ENCODE measurements at places on chromosomes 2 and 18.

DNA sequence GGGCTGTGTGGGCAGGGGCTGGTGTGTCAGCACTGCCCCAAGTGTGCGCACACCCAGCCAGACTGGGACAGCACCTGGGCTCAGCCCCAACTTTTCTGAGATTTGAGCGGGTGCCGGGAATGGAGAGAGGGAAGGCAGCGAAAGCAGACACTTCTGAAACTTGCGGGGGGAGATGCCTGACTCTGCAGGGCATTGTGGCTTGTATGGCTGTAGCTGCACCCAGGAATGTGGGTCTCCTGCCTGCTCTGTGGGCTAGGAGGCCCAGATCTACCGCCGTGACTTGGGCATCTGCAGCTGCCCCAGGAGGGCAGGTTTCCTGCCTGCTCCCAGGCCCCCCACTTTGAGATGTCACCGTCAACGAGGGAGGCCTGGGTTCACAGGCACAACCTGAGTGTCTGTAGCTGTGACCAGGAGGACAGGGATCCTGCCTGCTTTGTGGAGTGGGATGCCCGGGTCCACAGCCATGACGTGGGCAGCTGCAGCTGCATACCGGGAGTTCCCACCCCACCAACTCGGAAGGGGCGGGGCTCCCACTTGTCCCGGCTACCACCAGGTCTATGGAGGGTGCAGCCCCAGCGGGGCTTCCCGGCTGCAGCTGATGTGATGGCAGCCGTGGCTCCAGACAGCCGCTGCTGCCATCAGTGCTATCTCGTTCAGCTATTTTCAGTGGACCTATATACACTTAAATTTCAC, 95.3 kb downstream of the DOK6 start:
- DNase-seq: no peak

GRCh38 chr2:3667151-3667631, 9.2 kb downstream of the ALLC start:
- peak; percentile 46 for DNase-seq

- no peak for DNase-seq
Observed at GRCh38 chr18:50356036-50356945, 18.6 kb upstream of the SKA1 start.

DNA sequence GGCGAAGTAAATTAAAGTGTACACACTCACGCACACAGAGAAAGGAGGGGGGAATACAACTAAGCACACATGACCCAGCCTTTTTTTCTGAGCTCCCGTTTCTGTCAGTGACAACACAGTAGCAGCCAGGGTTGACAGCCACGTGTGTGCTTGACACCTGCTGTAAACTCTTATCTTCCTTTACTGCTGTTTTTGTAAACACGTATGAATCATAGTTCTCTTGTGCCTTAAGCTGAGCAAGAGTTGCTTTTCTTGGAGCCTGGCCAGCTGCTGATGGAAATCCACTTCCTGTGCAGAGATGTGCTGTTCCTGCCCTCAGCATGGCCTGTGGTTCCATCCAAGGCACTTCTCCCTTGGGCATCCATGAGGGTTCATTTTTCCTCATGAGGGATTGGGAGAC, 561.9 kb downstream of the GALR1 start:
- DNase-seq: peak; percentile 95

GRCh38 chr2:221189431-221190067, 382.6 kb downstream of the EPHA4 start:
- no peak for DNase-seq

- no peak for DNase-seq
Observed at GRCh38 chr2:232993231-232993821, 19.7 kb downstream of the NGEF start.

DNA sequence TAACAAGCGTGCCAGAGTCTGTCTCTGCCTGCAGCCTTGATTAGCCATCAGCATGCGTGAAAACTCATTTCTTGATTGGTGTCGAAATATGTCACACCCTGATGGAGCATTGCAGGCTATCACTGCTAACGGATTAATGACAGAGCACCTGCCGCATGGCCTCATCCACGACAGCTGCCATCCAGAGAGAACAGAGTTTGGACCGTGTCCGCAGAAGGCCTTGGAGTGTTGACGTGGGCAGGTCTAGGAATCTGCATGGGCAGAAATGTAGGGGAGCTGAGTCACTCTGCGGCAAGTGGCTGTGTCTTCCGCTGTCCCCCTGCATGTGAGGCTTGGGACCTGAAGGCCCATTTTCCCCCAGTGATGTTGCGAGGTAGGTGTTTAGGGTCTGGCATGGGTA, 43.0 kb downstream of the KLHL29 start:
- no peak for DNase-seq

DNA sequence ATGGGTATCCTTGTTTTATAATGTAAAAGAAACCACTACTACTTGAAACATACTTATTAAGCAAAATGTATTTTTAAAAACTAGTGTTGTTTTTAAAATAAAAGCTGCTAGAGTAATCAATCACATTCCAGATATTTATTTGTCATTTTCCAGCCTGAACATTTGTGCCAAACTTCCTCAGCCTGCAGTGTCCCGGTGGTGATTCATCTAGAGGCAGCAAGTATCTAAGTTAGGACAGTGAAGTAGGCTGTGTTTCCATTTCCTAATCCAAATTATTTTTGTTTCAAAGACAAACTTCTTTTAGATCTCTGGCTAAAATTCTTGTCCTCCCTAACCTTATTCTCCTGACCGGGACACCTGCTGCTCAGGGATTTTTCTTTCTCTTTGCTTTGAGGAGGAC, 12.8 kb upstream of the GCG start:
- no peak for DNase-seq

- no peak for DNase-seq
Observed at GRCh38 chr2:230219419-230220331, at the start of gene SP110. TSS of gene SP110 (minus strand) at chr2:230219984. CDS start at chr2:230216927, 3,057 bp downstream.

DNA sequence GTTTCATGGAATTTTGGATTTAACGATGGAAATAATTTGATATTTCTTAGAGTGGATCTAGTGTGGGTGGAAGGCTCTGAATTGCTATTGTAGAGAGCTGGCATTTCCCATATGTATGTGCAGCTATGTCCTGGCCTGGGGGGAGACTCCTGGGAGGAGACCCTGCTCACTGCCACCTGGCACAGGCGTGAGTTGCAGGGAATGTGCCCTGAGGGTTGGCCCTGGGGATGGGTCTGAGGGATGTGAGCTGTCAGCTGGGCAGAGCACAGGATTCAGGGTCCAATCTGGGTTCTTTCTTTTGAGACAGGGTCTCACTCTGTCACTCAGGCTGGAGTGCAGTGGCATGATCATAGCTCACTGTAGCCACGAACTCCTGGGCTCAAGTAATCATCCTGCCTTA, 120.2 kb downstream of the CLIP4 start:
- DNase-seq: no peak

- no peak for DNase-seq
Observed at GRCh38 chr2:100968146-100969145, 33.6 kb upstream of the RPL31 start.

DNA sequence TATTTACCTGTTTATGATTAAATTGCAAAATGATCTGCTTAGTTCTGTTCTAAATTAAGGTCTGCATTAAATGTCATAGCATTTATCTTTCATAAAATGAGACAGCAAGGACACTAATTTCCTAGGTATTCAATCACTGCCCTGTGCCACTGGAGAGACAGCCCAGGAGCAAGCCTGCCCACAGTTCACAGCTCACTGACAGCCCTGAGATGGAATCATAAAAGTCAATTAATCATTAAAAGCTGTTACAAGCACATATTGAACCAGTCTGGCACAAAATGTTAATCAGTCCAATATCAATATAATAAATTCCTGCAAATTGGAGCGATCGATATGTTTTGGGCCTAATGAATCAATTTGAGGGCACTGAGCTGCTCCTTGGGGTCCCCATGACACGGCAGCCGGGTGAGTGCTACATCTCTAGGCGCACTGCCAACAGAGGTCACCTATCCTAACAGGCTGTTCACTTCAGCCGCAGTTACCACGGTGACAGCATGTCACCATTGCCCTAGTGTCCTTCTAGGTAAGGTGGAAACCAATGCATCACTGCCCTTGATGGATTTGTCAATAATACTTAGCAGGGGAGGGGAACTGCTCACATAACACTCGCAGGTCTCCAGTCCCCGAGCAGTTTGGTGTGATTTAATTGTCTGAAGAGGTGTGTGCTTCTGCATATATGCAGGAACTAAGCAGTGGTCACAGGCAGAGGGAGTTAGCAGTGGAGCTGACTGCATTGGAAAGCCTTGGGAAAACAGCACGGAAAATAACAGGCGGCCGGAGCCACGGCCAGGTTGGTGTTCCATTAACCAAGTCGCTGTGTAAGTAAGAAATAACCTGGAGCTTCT, 47.3 kb downstream of the POU3F3 start:
- peak; percentile 81 for DNase-seq

DNA sequence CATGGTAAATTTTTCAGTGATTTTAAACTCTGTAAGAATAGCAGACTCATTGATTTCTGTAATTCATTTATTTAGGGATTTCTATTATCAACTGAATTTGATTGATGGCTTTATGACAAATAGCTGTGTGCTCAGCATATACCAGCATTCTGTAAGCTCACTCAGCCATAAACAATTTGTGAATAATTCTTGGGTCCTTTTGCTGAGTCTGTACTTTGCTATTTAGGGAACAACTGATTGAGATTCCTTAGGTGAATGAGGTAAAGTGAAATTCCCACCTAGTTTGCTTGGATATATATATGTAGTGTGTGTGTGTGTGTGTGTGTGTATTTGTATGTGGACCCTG, 76.7 kb upstream of the CAVIN2 start:
- DNase-seq: no peak

DNA sequence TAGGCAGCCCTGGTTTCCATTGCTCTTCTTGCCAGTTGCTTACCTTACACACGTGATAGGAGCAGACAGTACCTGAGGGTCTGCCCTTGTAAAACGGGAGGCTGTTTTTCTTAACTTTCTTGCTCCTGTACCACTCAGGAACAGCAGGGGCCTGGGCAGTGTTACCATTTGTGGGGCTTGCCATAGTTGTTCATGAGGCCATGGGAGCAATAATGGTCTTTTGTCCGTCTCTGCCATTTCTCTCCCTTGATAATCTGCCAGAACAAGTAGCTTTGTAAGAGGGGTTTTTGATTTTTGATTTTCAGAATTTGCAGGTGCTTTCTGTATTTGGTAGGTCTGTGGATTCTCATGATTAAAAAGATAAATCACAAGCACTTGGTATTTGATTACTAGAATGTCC, 259.0 kb downstream of the PHLPP1 start:
- DNase-seq: no peak

DNA sequence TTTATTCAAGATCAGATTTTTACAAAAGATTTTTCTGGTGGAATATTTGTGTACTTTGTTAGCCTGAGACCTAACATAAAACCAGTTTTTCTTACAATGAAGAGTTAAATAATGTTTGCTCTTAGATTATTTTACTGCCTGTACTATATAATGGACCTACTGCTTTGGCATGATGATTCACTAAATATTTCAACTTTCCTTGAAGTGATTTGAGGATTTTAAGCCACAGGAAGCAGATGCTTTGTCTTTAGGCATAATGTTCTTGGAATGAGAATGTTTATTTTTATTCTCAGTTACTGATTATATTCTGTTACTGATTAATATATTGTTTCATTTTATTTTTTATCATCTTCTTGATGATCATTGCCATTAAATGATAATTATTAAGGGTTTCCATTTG, 175.3 kb upstream of the LRP1B start:
- DNase-seq: no peak

- no peak for DNase-seq
Observed at GRCh38 chr2:207110310-207110709, 55.4 kb downstream of the KLF7 start.

GRCh38 chr2:65576861-65577601, 144.6 kb upstream of the SPRED2 start:
- DNase-seq: no peak

GRCh38 chr2:119518401-119519056, 5.8 kb downstream of the SCTR start:
- no peak for DNase-seq

GRCh38 chr18:79950515-79951341, 725 bp downstream of the SLC66A2 start:
- DNase-seq: no peak

DNA sequence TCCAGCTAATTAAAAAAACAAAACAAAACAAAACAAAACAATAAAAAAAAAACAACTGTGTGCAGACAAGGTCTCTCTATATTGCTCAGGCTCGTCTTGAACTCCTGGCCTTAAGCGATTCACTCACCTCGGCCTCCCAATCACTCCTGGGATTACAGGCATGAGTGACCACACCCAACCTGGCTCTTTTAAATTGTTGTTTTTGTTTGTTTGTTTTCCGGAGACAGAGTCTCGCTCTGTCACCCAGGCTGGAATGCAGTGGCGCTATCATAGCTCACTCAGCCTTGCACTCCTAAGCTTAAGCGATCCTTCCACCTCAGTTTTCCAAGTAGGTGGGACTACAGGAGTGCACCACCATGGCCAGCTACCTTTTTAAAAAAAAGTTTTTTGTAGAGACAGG, 201.6 kb downstream of the EN1 start:
- DNase-seq: no peak

- DNase-seq: no peak
Observed at GRCh38 chr18:79193826-79194225, 124.6 kb downstream of the ATP9B start.

- no peak for DNase-seq
Observed at GRCh38 chr18:42530276-42530675, 575.2 kb downstream of the PIK3C3 start.

GRCh38 chr2:172870396-172870795, 134.8 kb downstream of the RAPGEF4 start:
- no peak for DNase-seq

DNA sequence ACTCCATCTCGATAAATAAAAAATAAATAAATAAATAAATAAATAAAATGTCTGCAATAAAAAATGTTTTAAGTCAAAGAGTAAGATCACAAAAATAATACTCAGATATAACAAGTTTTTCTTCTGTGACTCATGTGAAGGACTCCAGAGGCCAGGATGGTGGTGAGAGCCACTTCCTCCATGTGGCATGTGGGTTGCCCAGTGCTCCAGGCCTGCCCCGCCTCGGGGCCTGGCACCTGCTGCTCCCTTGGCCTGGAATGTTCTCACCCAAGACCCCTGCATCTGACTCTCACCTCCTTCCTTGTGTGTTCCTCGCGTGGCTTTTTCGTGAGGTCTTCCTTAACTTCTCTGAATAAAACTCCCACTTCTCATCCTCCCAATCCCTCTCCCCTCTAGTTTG, 77.4 kb upstream of the LDLRAD4 start:
- DNase-seq: no peak

DNA sequence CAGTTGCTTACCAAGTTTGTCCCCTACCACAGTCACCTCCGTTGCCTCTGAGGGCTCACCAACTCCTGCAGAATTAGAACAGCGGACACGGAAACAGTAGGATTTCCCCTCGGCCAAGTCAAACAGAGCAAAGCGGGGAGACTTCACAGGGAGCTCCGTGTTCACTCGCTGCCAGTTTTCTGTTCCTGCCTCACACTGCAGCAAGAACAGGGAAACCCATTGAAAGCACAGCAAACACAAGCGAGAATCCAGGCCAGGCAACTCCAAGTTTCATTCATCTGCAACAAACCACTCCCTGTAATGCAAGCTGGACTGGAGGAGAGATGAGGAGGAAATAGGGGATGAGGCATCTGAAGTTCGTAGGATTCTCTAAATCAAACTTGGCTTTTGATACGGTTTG, 84.2 kb downstream of the MYOM1 start:
- DNase-seq: no peak

- no peak for DNase-seq
Observed at GRCh38 chr2:234874347-234875046, 77.3 kb upstream of the SH3BP4 start.
